ENCODE measurements at places on chromosomes 1 and 21.

DNA sequence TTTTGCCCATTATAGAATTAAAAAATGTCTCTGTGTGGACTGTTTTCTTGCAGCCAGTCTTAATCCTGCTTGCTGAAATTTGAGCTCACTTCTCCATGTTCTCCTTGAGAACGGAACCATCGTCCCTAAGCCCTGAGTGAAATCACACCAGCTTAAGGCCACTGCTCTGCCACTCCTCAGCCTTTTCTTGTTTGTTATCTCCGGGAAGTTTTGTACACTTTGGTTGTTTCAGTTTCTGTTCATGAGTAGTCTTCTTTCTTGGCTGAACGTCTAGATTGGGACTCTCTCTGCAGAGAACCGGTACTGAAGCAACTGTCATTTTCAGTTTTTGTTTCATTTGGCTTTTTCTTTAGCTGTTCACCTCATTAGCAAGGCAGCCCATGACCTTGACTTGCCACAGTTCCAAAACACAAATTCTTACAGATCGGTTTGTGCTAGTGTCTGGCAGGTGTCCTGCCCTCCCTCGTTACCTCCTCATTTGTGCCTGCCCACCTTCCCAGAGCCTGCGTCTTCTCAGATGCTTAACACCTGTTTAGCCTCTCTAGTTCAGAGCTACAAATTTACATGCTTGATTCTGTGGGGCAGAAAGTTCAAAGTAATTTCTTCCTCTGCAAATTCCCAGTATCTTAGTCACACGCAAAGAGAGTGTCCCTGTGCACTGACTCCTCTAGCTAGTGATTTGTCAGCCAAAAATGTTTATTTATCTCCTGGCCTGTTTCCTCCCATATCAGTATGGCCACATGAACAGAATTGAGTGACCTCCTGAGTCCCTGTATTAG lies 12.4 kb downstream of the PSEN2 start:
- DNase-seq = no peak

DNA sequence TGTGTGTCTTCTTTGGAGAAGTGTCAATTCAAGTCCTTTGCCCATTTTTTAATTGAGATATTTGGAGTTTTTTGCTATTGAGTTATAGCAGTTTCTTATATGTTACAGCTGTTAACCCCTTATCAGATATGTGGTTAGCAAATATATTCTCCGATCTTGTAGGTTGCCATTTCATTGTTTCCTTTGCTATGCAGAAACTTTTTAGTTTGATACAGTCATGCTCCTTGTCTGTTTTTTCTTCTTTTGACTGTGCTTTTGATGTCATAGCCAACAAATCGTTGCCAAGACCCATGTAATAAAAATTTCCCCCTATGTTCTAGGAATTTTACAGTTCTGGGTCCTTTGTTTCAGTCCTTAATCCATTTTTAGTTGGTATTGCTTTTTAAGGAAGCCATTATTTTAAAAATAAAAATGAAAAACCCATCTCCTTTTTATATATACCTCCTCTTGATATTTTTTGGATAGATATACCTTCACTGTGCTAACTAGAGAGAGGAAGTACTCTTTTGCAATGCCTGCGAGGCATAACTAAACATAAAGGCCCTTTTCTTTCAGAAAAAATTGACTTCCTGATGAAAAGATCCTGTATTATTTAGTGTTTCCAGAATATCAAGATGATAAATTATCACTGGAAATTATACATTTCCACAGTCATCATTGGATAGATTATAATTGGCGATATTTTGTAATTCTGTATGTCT lies 127.8 kb downstream of the HS2ST1 start:
- no peak for DNase-seq

- no peak for DNase-seq
These were observed 14.7 kb downstream of the DNAJC16 start for GRCh38 chr1:15541231-15541792.

DNA sequence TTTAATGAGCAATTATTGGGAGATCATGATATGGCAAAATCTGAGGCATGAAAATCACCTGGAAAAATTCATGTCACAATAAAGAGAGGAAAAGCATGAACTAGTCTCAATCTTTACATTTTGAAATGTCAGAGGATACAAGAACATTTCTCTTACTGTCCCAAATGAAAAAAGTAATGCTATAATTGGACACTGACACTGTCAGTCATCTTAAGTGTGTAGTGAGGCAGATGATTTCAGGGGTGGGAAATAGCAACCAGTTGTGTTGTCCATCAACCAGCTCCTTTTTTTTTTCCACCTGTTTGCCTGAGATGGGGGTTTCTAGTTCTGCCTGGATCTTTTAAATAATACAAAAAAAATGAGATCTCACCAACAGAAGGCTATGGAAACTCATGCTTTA lies 646.2 kb downstream of the KCNT2 start:
- no peak for DNase-seq

DNA sequence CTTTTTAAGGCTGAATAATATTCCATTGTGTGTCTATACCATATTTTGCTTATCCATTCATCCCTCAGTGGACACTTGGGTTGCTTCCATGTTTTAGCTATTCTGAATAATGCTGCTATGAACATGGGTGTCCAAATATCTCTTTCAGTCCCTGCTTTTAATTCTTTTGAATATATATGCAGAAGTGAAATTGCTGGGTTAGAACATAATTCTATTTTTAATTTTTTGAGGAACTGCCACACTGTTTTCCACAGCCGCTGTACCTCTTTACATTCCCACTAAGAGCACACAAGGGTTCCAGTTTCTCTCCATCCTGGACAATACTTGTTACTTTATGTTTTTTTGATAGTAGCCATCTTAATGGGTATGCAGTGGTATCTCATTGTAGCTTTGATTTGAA lies 65.6 kb downstream of the RIMS3 start:
- no peak for DNase-seq

GRCh38 chr1:100583827-100584226 lies 45.9 kb downstream of the GPR88 start:
- DNase-seq = no peak
